Glutamatergic neuron (in vitro differentiated cells): ENCODE measurements at places on chromosomes 1 and 21.

DNA sequence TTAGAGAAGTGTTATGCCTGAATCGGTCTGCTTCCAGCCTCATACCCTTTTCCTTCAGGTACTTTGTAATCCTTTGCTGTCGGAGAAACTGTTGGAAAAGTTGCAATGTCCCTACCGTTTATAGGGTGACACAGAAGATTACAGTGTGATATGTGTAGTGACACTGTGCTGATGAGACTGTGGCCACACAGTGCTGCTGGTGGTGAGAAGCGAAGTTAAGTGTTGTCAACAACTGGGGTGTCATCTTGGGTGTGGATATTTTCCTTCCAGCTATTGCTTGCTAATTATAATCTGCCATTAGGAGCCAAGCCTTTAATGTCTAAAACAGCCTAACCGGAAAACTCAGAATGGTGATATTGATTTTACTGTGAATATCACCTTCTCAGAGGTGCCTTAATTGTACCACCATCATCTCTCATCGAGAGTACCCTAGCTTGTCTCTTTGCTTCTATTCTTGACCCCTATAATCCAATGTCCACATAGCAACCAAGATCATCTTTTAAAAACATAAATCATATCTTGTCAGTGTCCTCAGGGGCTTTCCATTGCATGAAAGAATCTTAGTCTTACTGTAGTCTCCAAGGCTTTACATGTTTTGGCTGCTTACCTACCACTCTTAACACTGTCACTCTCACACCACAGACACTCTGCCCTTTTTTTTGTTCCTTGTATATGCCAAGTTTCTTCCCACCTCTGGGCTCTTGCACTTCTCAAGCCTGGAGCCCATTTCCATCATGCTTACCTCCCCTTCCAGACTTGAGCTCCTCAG lies 89.4 kb upstream of the PGD start:
- H3K27ac ChIP-seq = no peak overlapping the region
- H3K4me3 ChIP-seq = no peak overlapping the region
- no peak for DNase-seq
- no peaks in the 10 kb centered on the region for H3K4me1 ChIP-seq
- H3K27me3 ChIP-seq = no peaks in the 10 kb centered on the region

DNA sequence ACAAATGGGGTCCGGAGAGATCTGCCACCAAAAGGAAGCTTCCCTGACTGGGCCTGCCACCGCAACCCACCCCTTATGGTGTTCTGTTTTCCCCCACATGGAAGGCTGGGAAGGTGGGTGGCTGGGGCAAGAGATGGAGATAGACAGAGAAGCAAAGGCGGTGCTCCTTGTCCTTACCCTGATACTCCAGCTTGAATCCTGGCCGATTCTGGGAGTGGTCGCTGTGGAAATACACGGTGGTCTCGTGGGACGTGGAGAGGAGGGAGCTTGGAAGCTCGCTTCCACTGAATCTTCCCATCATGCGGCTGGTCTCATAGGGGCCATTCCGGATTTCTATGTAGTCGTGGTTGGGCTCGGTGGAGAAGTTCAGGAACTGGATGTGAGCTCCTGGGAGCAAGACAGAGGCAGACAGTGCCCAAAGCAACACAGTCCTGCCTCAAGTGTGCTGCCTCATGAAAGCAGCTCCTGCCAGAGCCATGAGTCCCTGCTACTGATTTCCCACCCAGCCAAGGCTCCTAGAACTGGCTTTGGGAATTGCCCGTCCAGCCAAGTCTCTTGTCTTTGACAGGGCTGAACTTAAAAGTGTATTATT lies 138.5 kb downstream of the ZSCAN20 start:
- H3K27ac ChIP-seq = peak overlapping the region; percentile 49
- peaks cover 3% of the 10 kb centered on the region for H3K27me3 ChIP-seq
- no peak overlapping the region for H3K4me3 ChIP-seq
- peak; percentile 52 for DNase-seq
- peaks cover 17% of the 10 kb centered on the region for H3K4me1 ChIP-seq

- H3K27ac ChIP-seq = no peak overlapping the region
- no peaks in the 10 kb centered on the region for H3K27me3 ChIP-seq
- DNase-seq = no peak
- H3K4me1 ChIP-seq = no peaks in the 10 kb centered on the region
These were observed 297.6 kb upstream of the RUNX1 start for GRCh38 chr21:35346697-35347096.

- peaks cover 6% of the 10 kb centered on the region for H3K27me3 ChIP-seq
- H3K4me1 ChIP-seq = peaks cover 3% of the 10 kb centered on the region
- no peak overlapping the region for H3K27ac ChIP-seq
- no peak for DNase-seq
- no peak overlapping the region for H3K4me3 ChIP-seq
These were observed 53.2 kb upstream of the VAMP3 start for GRCh38 chr1:7717748-7718368.

GRCh38 chr1:163875927-163876320 lies 554.2 kb downstream of the NUF2 start:
- no peak overlapping the region for H3K4me3 ChIP-seq
- H3K36me3 ChIP-seq = no peaks in the 10 kb centered on the region
- no peak for DNase-seq
- H3K27me3 ChIP-seq = no peaks in the 10 kb centered on the region
- peaks cover 15% of the 10 kb centered on the region for H3K4me1 ChIP-seq

DNA sequence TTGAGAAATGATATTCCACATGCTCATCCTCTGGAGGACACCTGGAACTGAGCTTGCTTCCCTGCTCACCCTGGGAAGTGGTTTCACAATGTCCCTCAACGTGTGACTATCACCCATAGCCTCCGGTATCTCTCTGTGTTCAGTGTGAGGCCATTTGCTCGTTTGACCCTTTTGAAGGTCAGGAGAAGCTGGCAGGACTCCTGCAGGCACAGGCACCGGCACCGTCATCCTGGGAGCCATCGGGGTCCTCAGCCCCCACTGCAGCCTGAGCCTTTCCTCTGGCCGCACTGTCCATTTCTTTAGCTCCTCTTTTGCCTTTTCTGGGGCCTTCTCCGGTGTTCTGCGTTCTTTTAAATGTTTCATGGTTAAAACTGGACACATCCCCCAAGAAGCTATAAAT lies 159.6 kb upstream of the COL6A1 start:
- H3K27ac ChIP-seq = no peak overlapping the region
- no peak for DNase-seq
- H3K36me3 ChIP-seq = no peaks in the 10 kb centered on the region
- peaks cover 5% of the 10 kb centered on the region for H3K27me3 ChIP-seq
- no peak overlapping the region for H3K4me3 ChIP-seq
- peaks cover 32% of the 10 kb centered on the region for H3K4me1 ChIP-seq

DNA sequence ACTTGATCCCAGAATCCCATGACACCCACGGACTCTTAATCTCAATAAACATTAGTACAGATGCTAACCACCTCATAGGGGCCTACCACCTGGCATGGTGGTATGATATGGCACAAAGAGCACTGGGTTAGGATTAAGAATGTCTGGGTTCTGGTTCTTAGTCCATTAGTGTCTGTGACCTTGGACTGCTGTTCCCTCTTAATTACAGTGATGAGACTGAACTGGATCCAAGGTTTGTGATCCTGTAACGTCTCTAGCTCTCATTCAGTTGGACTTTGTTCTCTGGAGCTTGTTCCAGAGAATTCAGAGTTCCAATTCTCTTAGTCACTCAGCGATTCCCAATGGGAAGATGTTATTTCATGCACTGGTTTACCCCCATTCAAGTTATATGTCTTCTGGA lies 23.6 kb upstream of the PIGC start:
- no peaks in the 10 kb centered on the region for H3K36me3 ChIP-seq
- no peaks in the 10 kb centered on the region for H3K27me3 ChIP-seq
- H3K4me1 ChIP-seq = no peaks in the 10 kb centered on the region
- H3K4me3 ChIP-seq = no peak overlapping the region

GRCh38 chr1:17618558-17619247 lies 79.2 kb downstream of the ARHGEF10L start:
- no peak overlapping the region for H3K4me3 ChIP-seq
- peaks cover 28% of the 10 kb centered on the region for H3K27me3 ChIP-seq
- no peaks in the 10 kb centered on the region for H3K36me3 ChIP-seq
- H3K4me1 ChIP-seq = peaks cover 2% of the 10 kb centered on the region
- H3K27ac ChIP-seq = no peak overlapping the region

- no peak overlapping the region for H3K4me3 ChIP-seq
- H3K4me1 ChIP-seq = peaks cover 13% of the 10 kb centered on the region
- peaks cover 5% of the 10 kb centered on the region for H3K27me3 ChIP-seq
- no peak for DNase-seq
These were observed 77.8 kb downstream of the ALPL start for GRCh38 chr1:21586846-21587601.

DNA sequence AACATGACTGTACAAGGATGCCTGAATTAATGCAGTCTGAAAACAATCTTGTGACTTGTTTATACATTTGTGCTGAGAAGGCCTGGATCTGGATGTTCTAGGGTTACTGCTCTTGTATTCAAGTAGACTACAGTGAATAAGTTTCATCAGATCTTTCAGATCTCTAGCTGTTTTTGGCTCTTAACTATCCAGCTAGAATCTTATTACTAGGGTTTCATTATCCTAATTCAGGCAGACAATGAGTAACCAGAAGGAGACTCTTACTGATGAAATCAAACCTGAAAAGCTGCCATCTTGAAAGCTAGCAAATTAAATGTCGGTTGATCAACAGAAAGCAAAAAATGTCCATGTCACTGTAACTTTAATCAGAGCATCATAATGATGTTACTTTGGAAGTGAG lies 112.5 kb upstream of the KCNK2 start:
- H3K4me3 ChIP-seq = no peak overlapping the region
- no peak for DNase-seq
- no peaks in the 10 kb centered on the region for H3K4me1 ChIP-seq

GRCh38 chr1:19365721-19366120 lies 53.6 kb downstream of the SLC66A1 start:
- DNase-seq = no peak
- peaks cover 11% of the 10 kb centered on the region for H3K4me1 ChIP-seq
- H3K27me3 ChIP-seq = peaks cover 2% of the 10 kb centered on the region
- no peak overlapping the region for H3K4me3 ChIP-seq
- H3K36me3 ChIP-seq = no peaks in the 10 kb centered on the region

DNA sequence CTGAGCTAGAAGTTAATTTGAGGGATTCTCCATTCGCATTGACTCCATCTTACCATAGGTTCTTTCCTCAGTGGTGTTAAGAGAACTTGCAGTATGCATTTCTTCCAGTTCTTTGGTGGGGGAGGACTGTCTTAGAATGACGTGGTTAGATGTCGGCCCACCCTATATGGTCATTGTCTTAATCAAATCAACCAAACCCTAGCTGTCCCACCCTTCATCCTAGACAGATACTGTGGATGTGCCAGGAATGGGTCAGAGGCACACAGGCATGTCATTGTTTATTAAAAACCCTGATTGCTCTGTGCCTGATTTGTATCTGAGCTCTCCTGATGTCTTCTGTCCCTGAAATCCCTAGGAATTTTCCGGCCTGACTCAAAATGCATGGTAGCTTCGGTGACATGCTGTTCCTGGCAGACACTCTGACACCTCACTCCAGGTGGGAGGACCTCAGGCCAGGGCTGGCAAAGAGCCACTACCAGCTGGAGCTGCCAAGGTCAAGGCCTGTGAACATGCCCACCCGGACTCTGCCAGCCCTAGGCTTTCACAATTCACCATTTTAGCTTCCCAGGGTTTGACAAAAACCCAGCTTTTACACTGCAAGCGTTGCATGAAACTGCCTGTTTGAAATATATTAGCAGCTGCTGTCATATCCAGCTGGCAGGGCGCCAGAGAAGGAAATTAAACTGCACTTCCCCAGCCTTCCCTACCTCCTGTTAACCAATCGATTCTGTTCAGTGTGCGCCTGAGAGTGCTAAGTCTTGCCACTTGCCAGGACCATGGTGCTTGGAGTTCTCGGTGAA lies 134.0 kb downstream of the FAM78B start:
- peaks cover 4% of the 10 kb centered on the region for H3K4me1 ChIP-seq
- no peak overlapping the region for H3K27ac ChIP-seq
- no peak for DNase-seq
- H3K27me3 ChIP-seq = peaks cover 3% of the 10 kb centered on the region
- H3K4me3 ChIP-seq = no peak overlapping the region

DNA sequence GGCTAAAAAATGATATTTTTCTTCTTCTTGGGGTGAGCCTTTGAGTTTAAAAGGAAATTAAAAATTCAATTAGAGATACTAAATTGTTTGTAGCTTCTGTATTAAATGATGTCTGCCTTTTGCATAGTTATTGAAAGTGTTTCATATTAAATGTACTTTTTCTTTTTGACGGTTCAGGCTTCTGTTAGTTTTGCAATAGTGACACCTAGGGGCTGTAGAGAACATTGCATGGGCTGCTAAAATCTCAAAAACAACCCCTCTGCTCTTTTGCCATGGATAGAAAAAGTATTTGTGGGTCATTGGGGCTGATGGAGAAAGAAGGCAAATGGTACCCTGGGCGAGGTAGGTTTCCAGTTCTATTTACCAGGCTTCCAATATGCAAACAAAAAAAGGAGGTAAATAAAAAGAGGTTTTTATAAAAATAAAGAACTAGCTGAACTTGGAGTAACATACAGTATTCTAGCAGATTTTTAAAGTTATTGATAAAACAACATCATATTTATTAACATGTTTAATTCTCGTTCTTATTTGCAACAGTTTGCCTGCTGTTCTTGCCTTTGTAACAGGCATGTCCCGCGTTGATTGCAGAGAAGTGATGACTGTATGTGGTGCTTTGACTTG lies 115.4 kb upstream of the HOOK1 start:
- H3K4me3 ChIP-seq = peak overlapping the region; percentile 49
- H3K27me3 ChIP-seq = no peaks in the 10 kb centered on the region
- H3K36me3 ChIP-seq = no peaks in the 10 kb centered on the region
- DNase-seq = no peak

DNA sequence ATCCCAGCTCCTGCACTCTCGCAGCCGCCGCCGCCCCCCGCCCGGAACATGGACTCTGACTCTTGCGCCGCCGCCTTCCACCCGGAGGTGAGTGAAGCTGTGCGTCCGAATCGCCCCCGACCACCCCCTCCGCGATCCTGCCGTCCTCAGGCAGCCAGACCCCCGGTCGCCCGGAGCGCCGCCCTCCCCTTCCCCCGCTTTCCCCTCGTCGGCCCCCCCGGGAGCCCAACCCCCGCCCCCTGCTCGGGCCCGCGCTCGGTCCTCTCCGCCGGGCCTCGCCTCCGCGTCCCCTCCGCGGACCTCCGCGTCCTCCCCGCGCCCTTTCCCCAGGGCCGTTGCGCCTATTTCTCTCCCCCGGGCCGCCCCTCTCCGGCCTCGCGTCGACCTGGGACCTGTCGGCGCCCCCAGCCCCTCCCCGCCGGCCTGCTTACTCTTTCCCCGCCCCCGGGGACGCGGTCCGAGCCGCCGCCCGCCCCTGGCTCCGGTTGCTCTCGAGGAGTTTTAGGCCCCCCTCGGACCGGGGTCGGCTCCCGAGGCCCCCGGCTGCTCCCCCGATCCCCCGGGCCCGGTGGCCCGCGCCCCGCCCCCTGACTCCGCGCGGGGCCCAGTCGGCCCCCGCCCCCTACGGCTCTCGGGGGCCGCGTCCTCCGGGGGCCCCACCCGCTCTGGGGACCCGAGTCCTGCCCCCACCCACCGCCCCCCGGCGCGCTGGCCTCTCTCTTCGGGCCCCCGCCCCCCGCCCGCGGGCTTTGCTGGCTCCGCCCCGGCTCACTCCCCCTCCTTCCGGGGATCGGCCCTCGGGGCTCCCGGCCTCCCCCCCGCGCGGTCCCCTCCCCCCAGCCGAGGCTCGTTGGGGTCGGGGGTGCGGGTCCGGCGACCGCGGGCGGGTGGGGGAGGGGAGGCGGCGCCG lies 743 bp downstream of the PHF13 start:
- peaks cover 17% of the 10 kb centered on the region for H3K27me3 ChIP-seq
- H3K36me3 ChIP-seq = no peaks in the 10 kb centered on the region
- H3K27ac ChIP-seq = no peak overlapping the region
- peak; percentile 68 for DNase-seq
